Fibroblast of lung (primary cell): ENCODE measurements at places on chromosomes 12 and 14. TPM values are rescaled to one million over a fixed set of nuclear protein-coding genes. Genes with fewer than 3 reads are reported as not detected.
A peak's percentile ranks its signal among the peaks of the same experiment; 100 is the strongest.

The TAS2R8 gene
- total RNA-seq = under 0.01 TPM in 1 of 2 replicates, not detected in the other

GRCh38 chr14:76769636-76770292 lies 8.5 kb downstream of the VASH1 start:
- H3K4me3 ChIP-seq = no peak overlapping the region
- no peak for DNase-seq
- H3K36me3 ChIP-seq = no peaks in the 10 kb centered on the region
- H3K27me3 ChIP-seq = no peaks in the 10 kb centered on the region
- no peak overlapping the region for H3K27ac ChIP-seq
- H3K4me1 ChIP-seq = peaks cover 15% of the 10 kb centered on the region

- DNase-seq = peak; percentile 98
- no peak overlapping the region for H3K4me3 ChIP-seq
- H3K27ac ChIP-seq = peak overlapping the region; percentile 41
- no peaks in the 10 kb centered on the region for H3K27me3 ChIP-seq
Measured at GRCh38 chr14:89425931-89426330, 8.9 kb upstream of the FOXN3 start.

DNA sequence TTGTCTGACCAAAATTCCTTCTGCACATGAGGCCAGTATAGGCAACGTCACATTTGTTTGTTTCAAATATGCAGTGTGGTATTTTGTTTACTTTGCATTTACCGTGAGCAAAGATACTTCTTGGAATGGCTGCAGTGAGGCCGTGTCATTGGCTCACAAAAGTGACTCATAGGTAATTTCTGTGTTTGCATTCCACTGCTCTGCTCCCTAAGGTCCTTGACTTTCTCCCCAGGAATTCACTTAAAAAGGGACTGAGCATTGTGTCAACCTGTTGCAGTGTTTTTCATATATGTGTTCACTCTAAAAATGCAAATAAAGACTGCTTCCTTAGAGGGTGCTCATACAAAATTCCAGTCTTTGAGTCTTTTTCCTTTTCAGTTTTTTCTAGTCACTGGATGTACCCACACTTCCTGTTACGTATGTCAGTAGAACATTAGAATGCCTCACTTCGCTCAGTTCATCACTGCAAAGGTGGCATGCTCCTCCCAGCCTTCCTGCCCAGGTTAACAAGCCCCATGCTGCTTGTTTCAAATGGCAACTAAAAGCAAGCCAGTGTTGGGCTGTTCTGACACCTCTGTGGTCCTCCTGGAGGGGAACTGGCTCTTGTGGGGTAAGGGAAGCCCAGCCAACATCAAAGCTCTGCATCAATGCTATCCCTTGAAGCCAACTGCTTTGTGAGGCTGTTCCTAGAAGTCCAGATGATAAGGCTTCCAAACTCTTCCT lies 9.1 kb downstream of the C12orf76 start:
- H3K4me1 ChIP-seq = peaks cover 20% of the 10 kb centered on the region
- H3K27ac ChIP-seq = peak overlapping the region; percentile 93
- peak; percentile 95 for DNase-seq
- no peaks in the 10 kb centered on the region for H3K27me3 ChIP-seq
- H3K36me3 ChIP-seq = peaks cover 19% of the 10 kb centered on the region

DNA sequence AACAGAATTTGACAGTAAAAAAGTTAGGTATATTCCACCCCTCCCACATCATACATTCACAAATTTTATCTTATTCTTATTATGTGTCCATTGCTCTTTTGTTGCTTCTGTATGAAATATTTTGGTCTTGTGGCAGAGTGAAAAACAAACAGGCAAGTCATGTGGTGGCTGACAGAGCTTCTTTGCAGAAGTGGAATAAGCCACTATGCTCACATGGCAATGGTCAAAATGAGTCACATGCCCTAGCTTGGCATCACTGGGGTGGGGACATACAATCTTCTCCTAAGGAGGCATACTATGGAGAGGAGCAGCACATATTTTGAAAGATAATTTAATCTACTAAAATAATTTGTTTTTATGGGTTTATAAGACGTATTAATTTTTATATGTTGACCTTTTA lies 27.7 kb upstream of the CMA1 start:
- no peaks in the 10 kb centered on the region for H3K27me3 ChIP-seq
- no peaks in the 10 kb centered on the region for H3K36me3 ChIP-seq
- H3K27ac ChIP-seq = no peak overlapping the region
- DNase-seq = no peak
- H3K4me3 ChIP-seq = no peak overlapping the region
- H3K4me1 ChIP-seq = no peaks in the 10 kb centered on the region

DNA sequence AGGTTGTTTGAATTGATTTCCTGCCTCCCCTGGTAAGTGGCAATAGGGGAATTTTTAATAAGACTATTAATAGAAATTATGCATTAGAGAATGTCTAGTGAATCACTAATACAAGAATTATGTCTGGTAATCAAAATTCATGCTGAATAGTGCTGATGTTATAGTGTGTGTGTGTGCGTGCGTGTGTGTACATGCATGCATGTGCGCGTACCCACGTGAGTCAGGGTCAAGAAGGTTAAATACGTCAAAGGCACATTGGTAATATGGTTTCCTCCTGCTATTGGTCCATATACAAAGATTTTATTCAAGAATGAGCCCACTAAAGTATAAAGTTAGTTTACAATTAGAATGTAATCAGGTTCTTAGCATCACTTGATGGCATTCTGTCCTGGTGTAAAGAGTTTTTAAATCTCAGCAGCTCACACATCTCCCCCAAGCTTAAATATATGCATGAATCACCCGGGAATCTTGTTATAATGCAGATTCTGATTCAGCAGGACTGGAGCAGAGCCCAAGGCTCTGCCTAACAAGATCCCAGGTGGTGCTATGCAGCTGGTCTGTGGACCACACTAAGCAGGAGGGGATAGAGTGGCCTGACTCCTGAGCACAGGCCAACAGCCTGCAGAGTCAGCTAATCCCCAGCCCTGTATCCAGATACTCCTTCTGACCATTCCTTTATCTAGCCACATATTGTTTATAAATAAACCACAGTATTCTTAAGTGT lies 43.9 kb downstream of the TTC9 start:
- H3K4me1 ChIP-seq = no peaks in the 10 kb centered on the region
- no peak overlapping the region for H3K27ac ChIP-seq
- H3K27me3 ChIP-seq = peaks cover 2% of the 10 kb centered on the region

DNA sequence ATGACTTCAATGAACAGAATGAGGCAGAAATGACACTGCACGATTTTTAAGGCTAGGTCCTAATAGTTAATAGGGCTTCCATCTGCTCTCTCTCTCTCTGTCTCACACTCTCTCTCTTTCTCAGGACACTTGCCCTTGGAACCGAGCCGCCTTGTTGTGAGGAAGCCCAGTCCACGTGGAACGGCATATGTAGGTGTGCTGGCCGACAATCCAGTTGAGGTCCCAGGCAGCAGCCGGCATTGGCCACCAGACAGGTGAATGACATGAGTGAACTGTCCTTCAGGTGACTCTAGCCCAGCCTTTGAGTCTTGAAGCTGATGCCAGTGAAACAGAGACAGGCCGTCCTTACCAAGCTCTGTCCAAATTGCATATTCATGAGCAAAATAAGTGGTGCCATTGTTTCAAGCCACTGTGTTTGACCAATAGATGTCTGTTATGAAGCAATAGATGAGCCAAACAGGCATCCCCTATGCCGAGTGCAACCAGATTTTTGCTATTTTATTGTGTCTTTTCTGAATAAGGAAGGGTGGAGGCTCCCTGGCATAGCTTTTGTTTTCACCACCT lies 217.5 kb upstream of the LHX5 start:
- no peaks in the 10 kb centered on the region for H3K36me3 ChIP-seq
- no peak overlapping the region for H3K27ac ChIP-seq

DNA sequence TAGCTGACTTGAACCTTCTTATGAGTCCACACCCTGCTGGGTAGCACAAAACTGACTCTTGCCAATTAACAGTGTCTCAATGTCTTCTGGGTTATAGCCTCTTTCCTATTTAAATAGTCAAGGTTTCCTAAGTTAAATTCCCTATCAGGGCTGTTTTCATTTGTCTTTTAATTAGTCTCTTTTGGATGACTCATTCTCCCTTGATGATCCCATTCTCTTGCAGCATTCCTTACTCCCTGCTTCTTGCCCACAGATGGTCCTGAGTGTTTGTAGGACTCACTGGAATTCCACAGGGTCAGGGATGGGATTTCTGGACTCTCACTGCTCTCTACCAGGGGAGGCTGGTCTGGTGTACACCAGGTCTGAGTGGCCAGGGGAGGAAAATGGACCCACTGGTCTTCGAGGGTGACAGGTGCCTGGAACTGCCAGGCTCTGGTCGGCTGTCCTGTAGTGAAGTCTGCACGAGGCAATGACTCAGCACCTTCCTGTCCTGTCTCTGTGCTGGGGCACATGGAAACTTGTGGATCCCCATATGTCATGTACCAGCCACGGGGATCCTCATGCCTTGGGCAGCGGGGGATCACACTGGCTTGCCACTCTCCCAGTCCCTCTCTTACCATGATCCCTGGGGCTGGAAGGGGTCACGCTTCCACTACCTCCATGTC lies 236.5 kb upstream of the PELI2 start:
- DNase-seq = peak; percentile 65
- no peak overlapping the region for H3K27ac ChIP-seq
- no peak overlapping the region for H3K4me3 ChIP-seq
- no peaks in the 10 kb centered on the region for H3K36me3 ChIP-seq
- no peaks in the 10 kb centered on the region for H3K4me1 ChIP-seq
- H3K27me3 ChIP-seq = peaks cover 5% of the 10 kb centered on the region

- no peak for DNase-seq
- no peak overlapping the region for H3K27ac ChIP-seq
- no peaks in the 10 kb centered on the region for H3K4me1 ChIP-seq
- no peaks in the 10 kb centered on the region for H3K36me3 ChIP-seq
- H3K27me3 ChIP-seq = peaks cover 8% of the 10 kb centered on the region
Measured at GRCh38 chr12:54129028-54129903, 59.5 kb downstream of the SMUG1 start.

- no peaks in the 10 kb centered on the region for H3K36me3 ChIP-seq
- no peak overlapping the region for H3K27ac ChIP-seq
- no peak overlapping the region for H3K4me3 ChIP-seq
- DNase-seq = no peak
Measured at GRCh38 chr14:94381149-94382030, 7.0 kb downstream of the SERPINA1 start.

The INHBC gene
- total RNA-seq = not detected in 2 replicates

GRCh38 chr14:68471029-68471963 lies 321.6 kb downstream of the ZFP36L1 start:
- DNase-seq = no peak
- no peak overlapping the region for H3K27ac ChIP-seq
- no peak overlapping the region for H3K4me3 ChIP-seq

GRCh38 chr12:2335109-2335508 lies 282.3 kb downstream of the CACNA1C start:
- no peaks in the 10 kb centered on the region for H3K27me3 ChIP-seq
- H3K4me1 ChIP-seq = peaks cover 40% of the 10 kb centered on the region
- H3K27ac ChIP-seq = peak overlapping the region; percentile 92
- no peak overlapping the region for H3K4me3 ChIP-seq

DNA sequence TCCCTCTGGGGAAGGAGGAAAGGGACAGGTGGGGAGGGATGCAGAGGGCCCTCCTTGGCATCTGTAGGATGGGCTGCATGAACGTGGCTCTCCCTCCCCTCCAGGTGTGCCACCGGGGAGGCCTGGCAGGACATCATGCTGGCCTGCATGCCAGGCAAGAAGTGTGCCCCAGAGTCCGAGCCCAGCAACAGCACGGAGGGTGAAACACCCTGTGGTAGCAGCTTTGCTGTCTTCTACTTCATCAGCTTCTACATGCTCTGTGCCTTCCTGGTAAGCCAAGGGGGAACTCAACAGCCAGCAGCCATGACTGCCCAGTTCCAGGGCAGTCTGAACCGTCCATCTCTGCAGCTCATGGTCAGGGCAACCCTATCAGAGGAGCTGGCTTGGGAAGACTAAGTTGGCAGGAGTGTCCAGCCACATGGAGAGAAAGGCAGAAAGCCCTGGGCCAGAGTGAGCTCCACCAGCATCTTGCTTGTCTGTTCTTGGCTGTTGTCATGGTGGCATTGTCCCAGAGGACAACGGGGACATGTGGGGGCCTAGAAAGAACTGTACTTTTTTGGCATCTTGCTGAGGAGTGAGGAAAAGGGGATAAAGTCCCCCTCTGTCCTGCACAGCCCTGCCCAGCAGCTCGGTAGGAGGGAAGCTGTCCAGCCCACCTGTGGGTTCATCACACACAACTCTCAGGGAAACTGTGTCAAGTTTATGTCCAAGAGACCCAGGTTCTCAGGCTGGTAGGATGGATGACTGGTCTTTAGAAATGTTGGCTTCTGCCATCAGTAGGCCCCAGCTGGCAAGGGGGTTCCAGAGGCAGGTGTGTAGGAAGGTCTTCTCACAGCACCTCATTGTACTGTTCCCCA lies 129.8 kb upstream of the FKBP4 start:
- no peaks in the 10 kb centered on the region for H3K27me3 ChIP-seq
- no peak for DNase-seq
- H3K27ac ChIP-seq = no peak overlapping the region
- H3K4me1 ChIP-seq = no peaks in the 10 kb centered on the region
- no peak overlapping the region for H3K4me3 ChIP-seq
- H3K36me3 ChIP-seq = peaks cover 2% of the 10 kb centered on the region

DNA sequence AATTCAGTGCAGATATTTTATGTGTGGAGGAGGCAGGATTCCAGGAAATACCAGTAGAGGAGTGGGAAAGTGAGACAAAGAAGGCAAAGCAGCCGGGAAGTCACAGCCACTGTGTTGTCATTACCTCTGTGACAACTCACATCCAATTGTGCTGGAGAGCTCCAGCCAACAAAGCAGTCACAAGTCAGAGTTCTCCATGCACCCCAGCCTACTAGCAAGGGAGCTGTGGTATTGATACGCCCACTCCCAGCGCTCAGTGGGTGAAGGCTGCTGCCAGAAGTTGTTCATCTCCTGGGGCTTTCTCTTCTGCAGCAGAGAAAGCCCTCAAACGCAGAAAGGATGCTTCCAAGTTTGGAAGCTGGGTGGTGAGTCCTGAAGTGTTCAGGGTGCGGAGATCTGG lies 93.9 kb downstream of the DICER1 start:
- no peak for DNase-seq
- H3K4me3 ChIP-seq = no peak overlapping the region
- no peaks in the 10 kb centered on the region for H3K36me3 ChIP-seq
- H3K27me3 ChIP-seq = no peaks in the 10 kb centered on the region
- H3K4me1 ChIP-seq = no peaks in the 10 kb centered on the region

The PPP2R5C gene
- 82.7 and 86.0 TPM in 2 replicates for total RNA-seq

- H3K4me3 ChIP-seq = no peak overlapping the region
- H3K27me3 ChIP-seq = no peaks in the 10 kb centered on the region
- H3K27ac ChIP-seq = no peak overlapping the region
- no peak for DNase-seq
Measured at GRCh38 chr12:119546340-119546739, 47.2 kb upstream of the TMEM233 start.

The RFX4 gene
- not detected in 2 replicates for total RNA-seq
